ENCODE measurements at places on chromosomes 1 and 21. TPM values are rescaled to one million over a fixed set of nuclear protein-coding genes. Genes with fewer than 3 reads are reported as not detected.

DNA sequence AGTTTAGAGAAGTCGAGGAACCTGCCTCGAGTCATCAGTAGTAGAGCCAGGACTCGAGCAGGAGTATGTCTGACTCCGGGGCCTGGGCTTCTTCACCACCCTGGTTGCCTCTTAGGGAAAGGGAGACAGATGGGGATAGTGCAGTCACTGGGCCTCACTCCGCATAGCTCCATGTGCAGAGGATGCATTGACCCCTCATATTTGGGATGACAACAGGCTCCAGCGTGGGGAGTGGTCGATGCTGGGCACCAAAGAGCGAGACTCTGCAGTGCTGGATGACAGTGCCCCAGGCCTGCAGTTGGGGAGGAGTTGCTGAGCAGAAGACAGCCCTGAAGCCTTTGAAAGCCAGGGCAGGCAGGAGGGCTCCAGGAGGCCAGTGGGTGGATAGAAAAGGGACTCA, 20.8 kb upstream of the TENT5C start:
- H3K27me3 ChIP-seq: no peaks in the 10 kb centered on the region
- no peak for DNase-seq
- no peak overlapping the region for H3K27ac ChIP-seq
- H3K4me3 ChIP-seq: no peak overlapping the region

DNA sequence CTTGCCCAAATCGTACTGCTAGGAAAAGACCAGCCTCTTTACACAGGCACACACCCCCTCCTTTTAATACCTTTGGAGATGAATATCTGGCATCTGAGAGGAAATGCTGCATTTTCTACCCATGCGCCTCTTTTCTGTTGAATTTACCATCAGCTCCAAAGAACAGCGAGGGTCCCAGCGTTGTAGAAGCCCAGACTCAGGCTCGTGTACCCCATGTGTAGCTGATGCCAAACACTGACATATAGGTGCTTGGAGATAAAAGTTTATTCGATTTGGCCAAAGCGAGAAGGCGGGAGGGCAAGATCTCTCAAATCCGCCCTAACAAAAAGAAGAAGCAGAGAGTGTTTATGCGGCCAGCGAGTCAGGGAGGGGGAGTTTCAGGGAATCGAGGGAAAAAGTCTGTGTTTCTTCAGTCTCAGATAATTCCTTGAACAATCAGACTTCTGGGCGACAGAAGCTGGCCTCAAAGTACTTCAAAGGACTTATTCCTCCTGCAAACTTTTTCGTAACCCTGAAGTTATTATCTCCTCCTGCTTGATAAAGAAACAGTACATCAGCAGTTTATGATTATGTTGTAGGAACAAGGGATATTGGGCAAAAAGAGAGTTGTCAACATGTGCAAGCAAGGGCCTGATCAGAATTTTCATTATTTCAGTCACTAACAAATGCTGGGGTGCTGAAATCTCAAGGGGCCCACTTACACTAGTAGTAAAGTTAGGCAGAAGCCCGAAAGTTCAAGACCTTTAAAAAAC, 642 bp upstream of the CREG1 start:
- H3K36me3 ChIP-seq: no peaks in the 10 kb centered on the region
- peaks cover 8% of the 10 kb centered on the region for H3K27me3 ChIP-seq
- peaks cover 27% of the 10 kb centered on the region for H3K4me1 ChIP-seq
- no peak for DNase-seq
- no peak overlapping the region for H3K27ac ChIP-seq

The NR1I3 gene
- total RNA-seq: not detected

GRCh38 chr1:48681476-48682305, 95.0 kb downstream of the BEND5 start:
- H3K27ac ChIP-seq: no peak overlapping the region
- H3K4me1 ChIP-seq: peaks cover 2% of the 10 kb centered on the region
- H3K27me3 ChIP-seq: peaks cover 4% of the 10 kb centered on the region
- DNase-seq: no peak
- no peaks in the 10 kb centered on the region for H3K36me3 ChIP-seq

- H3K27me3 ChIP-seq: peaks cover 20% of the 10 kb centered on the region
- H3K4me1 ChIP-seq: peaks cover 6% of the 10 kb centered on the region
- H3K27ac ChIP-seq: no peak within 1 kb of the TSS
- no peaks in the 10 kb centered on the region for H3K36me3 ChIP-seq
Measured at GRCh38 chr1:1358433-1359271, at the start of gene MXRA8. MXRA8 (minus strand) TSS chr1:1358555; CDS start chr1:1358504, 51 bp downstream.

The GUCA2A gene
- not detected for total RNA-seq

GRCh38 chr1:208002672-208003071, 91.7 kb upstream of the CD34 start:
- DNase-seq: no peak
- H3K27me3 ChIP-seq: peaks cover 4% of the 10 kb centered on the region
- no peaks in the 10 kb centered on the region for H3K4me1 ChIP-seq
- H3K4me3 ChIP-seq: no peak overlapping the region

GRCh38 chr1:20873311-20873710, 86.2 kb upstream of the HP1BP3 start:
- no peaks in the 10 kb centered on the region for H3K27me3 ChIP-seq
- H3K36me3 ChIP-seq: peaks cover 34% of the 10 kb centered on the region
- peaks cover 7% of the 10 kb centered on the region for H3K4me1 ChIP-seq
- DNase-seq: no peak
- H3K4me3 ChIP-seq: no peak overlapping the region
- H3K27ac ChIP-seq: no peak overlapping the region

DNA sequence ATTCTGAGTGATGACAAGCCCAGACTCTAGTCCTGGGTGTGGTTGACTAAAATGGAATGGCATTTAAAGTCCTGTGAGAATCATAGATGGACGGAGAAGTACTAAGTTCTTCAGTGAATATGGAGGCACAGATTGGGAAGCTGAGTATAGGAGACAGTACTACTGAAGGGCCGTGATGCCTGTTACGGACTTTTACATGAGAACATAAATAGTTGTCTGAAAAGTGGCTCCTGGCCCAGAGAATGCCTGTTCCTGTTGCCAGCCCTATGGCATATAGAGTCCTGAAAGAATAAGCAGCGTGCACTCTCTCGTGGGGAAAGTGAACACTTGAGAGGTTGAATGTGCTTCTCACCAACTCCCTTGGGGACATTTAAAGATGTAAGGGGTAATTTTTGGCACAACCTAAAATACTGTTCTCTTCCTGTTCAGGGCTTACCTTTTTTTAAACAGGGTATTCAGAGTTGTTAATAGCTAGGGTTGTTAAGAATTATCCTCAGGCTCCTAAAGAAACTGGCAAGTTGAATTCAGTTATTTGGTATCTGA, 20.4 kb downstream of the CCT8 start:
- no peak overlapping the region for H3K27ac ChIP-seq
- H3K27me3 ChIP-seq: no peaks in the 10 kb centered on the region
- no peak overlapping the region for H3K4me3 ChIP-seq
- H3K4me1 ChIP-seq: no peaks in the 10 kb centered on the region
- DNase-seq: no peak

The NTNG1 gene
- not detected for total RNA-seq
